Bronchus fibroblast of lung (primary cell): ENCODE measurements at places on chromosomes 1 and 21. TPM values are rescaled to one million over a fixed set of nuclear protein-coding genes. Genes with fewer than 3 reads are reported as not detected.

The DIO1 gene
- total RNA-seq: not detected in 2 replicates

The ARMH1 gene
- 0.30 TPM in 1 of 2 replicates, not detected in the other for total RNA-seq

The CDC42BPA gene
- total RNA-seq: 13.4 and 16.6 TPM in 2 replicates

The ANKRD35 gene
- total RNA-seq: 6.8 and 7.4 TPM in 2 replicates
